GF-D8 (cell line): ENCODE measurements at places on chromosomes 6 and 20.

DNA sequence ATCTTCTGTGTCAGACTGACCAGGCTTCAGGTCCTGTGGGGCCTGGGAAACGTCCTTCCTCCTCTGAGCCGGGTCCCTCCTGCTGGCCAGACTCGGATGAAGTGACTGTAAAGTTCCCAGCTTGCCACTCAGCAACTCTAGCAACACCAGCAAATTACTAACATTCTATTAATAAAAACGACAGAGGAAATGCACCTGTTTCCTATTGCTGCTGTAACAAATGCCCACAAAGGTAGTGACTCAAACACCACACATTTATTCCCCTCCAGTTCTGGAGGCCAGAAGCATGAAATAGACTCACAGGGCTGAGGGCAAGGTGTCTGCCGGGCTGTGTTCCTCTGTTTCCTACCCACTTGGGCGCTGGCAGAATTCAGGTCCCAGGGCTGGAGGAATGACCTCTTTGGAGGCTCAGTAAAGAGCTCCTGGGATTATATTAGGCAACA is 48.8 kb downstream of the CTCFL start:
- DNase-seq, result peak; percentile 32

- no peak for DNase-seq
Measured at GRCh38 chr6:122389704-122390372, 9.6 kb upstream of the HSF2 start.

- no peak for DNase-seq
Measured at GRCh38 chr6:5435449-5435848, 174.1 kb downstream of the FARS2 start.

DNA sequence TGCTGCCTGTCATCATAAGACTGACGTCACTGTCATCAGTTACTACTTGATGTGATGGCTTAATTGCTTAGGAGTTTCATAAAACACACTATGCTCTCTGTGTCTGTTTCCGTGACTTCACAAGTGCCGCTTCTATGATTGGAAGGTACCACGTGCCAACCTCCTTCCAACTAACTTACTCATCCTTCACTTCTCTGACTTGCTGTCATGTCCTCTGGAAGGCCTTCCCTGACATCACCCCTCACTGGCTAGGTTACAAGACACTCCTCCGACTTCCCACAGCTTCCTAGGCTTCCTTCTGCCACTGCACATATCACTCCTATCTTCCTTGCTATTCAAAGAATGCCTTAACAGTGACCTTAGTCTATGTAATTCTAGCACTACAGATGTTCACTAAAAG is 20.4 kb downstream of the SERINC3 start:
- no peak for DNase-seq

DNA sequence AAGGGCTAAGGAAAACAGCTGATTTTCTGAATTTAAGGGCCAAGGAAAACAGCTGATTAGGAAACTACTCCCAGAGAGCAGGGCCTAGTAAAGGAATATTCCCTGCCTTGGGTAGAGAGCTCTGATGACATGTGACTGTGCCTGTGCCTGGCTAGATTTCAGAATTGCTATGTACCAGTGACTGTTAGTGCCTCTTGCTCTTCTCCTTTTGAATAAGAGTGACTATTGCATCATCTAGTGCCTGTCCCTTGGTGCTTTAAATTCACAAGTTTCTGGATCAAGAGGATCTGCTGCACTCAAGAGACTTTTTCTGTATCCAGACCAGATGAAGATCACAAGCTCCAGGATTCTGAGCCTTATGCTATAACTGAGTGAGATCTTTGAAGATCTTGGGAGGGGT is 332.9 kb downstream of the KIF16B start:
- DNase-seq, result no peak

- DNase-seq, result peak; percentile 89
Measured at GRCh38 chr20:45934586-45935415, at the start of gene PCIF1. TSS of gene PCIF1 (plus strand) at chr20:45934683. CDS start at chr20:45939000, 4,317 bp downstream.

- no peak for DNase-seq
Measured at GRCh38 chr6:116381000-116381399, 10.3 kb downstream of the DSE start.

- no peak for DNase-seq
Measured at GRCh38 chr20:14989535-14990290, 652.3 kb upstream of the FLRT3 start.

DNA sequence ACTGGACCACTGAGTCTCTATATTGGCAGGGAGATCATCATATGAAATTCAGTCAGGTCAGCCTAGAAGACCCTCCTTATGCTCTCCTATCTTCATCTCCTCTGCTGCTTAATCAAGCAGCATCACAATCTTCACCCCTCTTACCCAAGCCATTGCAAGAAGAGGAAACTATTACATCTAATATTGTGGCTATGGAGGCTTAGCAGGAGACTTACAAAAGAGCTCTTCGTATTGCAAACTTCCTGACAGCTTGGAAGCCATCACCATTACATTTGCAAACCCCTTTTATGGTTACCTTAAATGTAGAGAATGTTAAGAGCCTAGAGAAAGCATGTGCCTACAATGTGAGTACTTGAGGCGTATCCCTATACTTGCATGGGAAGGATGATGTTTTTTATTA is 87.2 kb upstream of the STXBP5 start:
- DNase-seq, result peak; percentile 97

DNA sequence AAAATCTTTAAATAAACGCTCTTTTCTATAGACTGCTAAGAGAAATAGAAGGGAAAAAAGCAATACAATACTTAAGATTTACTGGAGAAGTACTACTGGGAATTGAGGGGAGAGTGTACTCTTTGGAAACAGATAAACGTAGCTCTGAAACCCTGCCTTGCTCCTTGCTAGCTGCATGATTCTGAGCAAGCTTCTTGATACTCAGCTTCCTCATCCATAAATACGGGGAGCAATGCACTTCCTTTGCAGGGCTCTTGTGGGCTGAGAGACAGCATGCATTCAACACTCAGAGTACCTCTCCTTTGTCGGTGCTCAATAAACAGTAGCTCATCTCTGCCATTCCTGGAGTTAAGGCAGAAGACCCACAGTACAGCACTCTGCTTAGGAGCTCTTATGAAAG is 159.7 kb downstream of the BTBD9 start:
- DNase-seq, result no peak

DNA sequence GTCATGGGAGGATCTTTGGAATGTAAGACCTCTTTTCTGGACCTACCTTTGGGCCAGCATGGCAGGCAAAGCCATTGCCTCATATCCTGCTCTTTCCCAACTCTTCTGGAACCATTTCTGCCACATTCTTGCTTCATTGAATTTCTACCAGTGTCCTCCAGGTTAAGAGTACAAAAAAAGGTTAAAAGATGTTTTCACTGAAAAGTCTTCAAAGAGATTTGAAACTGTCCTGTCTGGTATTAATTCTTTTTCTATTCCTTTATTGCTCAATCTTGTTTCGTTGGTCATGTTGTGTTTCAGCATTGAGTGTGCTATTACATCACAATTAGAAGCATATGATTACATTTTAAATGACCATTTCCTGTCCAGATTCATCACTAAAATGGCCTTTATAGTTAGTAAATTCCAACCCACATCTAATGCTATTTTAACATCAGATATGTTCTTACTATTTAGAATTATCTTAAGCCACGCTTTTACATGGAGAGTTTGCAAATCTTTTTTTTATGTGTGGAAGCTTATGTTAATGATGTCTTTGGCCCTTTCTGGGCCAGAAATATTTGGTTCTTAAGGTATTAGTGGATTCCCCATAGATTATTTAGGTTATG is 450.9 kb downstream of the GJA1 start:
- DNase-seq, result no peak

DNA sequence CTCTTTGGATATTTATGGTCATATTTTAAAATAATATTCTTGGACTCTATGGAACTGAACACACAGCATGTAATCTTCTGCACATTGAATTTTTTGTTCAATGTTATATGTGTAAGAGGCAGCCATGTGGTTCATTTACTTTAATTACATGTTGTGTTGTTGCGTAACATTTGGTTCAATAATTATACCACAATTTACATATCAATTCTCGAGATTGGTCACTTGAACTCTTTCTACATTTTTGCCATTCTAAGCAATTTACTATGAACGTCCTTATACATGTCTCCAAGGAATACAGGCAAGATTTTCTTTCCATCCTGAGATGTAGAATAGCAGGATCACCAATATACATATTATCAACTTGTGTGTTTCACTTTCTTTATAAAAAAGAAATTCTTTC is 18.5 kb upstream of the STMND1 start:
- no peak for DNase-seq

GRCh38 chr6:119224095-119224701 is 125.4 kb downstream of the MAN1A1 start:
- DNase-seq, result no peak

DNA sequence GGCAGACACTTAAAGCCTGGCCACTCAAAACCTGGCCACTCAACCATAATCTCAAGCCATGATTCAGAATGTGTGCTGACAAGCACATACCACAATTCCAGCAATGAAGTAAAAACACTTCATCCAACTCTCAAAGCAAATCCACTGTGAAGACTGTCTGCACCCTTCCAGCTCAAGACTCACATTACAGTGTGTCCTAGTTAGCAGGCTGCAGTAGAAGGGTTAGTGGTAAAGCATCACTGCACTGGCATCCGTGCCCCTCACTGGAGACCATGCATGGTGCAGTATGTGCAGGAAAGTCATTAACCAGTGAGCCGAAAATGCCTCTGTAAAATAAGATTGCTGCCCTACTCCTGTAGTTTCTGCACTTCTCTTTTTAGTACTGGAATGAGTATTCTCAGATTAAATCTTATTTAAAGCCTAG is 43.4 kb downstream of the SLC23A2 start:
- no peak for DNase-seq

DNA sequence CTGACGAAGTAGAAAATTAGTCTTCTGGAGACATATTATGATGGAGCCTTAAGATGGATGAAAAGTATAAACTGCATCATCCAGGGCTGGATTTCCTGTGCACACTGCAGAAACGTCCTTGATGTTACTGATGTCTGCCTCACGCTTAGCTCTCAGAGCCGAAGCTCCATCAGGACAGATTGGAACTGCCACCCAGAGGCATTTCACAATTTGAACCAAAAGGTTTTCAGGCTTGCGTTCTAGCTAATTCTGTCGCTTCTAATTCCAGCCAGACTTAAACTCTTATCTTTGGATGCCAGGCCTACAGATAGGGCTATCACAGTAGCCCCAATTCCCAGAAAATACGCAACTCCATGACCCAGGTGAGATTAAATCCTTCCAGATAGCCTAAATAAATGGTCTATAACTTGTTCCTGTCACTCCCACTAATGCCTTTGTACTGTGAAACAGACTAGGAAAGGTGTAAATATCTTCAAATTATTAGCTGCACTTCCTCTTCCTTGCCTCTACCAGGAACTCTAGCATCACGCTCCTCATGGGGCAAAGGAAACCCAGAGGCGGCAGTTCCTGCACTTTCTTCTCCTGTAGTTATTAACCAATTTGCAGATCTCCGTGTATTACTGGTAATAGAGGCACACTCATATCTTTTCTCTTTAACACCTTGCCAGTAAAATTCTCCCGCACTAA is 634.6 kb downstream of the PRKN start:
- DNase-seq, result no peak

GRCh38 chr20:51058017-51058416 is 35.1 kb upstream of the KCNG1 start:
- no peak for DNase-seq

GRCh38 chr20:4942331-4942730 is 59.0 kb downstream of the SLC23A2 start:
- DNase-seq, result no peak

GRCh38 chr6:43702534-43703440 is 15.2 kb upstream of the MRPS18A start:
- no peak for DNase-seq

- no peak for DNase-seq
Measured at GRCh38 chr6:154886016-154886415, 109.1 kb upstream of the TIAM2 start.

DNA sequence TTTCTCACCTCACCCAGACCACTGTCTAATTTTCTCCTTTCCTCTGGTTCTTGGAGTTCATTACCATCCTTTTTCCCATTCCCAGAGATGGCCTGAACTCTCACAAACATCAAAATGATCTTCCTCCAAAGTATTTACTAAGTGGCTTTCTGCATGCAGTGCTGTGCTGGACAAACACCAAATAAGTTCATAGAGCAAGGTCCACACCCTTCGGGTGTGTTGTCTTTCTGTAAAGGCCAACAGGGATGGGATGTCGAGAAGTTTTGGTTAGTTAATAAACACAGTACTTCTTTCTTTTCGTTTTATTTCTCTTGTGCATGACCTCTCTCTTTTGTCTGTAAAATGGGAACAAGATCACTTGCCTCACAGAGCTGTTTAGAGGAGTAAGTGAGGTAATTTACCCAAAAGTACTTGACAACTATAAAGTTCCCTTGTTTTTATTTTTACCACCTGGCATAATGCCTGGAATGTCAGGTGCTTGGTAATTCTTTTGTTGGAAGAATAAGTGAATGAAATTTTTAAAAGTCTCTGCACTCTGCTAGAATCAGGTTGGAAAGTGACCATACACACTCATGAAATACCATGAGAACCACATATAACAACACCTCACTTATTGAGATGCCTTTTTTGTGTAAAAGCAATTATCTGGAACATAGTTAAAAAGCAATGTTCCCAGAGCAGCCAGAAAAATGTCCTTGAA is 22.8 kb upstream of the CCN6 start:
- DNase-seq, result no peak

DNA sequence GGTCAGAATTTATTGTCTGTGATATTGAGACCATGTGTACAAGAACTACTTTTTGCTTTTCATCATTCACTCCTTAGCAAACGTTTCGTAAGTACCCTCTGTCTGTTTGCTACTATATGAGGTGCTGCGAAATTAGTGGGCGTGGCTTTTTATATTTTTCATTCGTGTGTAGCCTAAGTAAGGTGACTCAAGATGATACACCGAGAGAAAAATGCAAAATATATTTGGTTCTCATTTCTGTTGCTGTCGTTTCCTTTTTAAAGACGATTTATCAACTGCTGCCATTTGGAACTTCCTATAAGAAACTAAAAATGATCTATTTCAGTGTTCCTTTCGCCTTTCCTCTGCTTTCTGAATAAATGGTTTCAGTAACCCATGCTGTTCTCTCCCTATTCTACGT is 61.2 kb downstream of the VAPB start:
- DNase-seq, result no peak

DNA sequence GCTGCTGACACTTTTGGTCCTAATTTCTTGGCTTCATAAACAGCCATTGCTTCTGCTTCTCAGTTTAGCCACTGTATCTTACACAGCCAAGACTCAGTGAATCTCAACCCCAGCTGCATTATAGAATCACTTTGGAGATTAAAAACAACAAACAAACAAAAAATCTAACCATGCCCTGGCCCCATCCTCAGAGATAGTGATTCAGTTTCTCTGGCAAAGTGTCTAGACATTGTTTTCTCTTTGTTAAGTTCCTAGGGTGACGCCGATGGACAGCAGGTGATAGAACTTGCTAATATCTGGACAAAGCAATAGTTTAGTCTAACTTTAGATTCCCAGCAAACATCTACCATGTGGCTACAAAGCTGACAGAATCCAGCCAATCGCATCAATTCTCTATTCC is 2.9 kb downstream of the ADGRF5 start:
- DNase-seq, result no peak

GRCh38 chr6:46367354-46368168 is 123.7 kb downstream of the RCAN2 start:
- DNase-seq, result no peak
